Activated T-cell treated with anti-CD3 and anti-CD28 coated beads, Interleukin-2, amount 50 U/mL, for 24 hours (primary cell): ENCODE measurements at places on chromosomes 3 and 15.

GRCh38 chr3:10116138-10116460, 624 bp downstream of the BRK1 start:
- H3K4me1 ChIP-seq, result peaks cover 39% of the 10 kb centered on the region
- no peak for DNase-seq
- H3K4me3 ChIP-seq, result peak overlapping the region; percentile 98
- peaks cover 54% of the 10 kb centered on the region for H3K36me3 ChIP-seq

GRCh38 chr15:70762469-70763119, 764 bp downstream of the UACA start:
- H3K27me3 ChIP-seq, result peaks cover 56% of the 10 kb centered on the region
- H3K36me3 ChIP-seq, result no peaks in the 10 kb centered on the region
- peaks cover 14% of the 10 kb centered on the region for H3K4me1 ChIP-seq
- H3K4me3 ChIP-seq, result peak overlapping the region; percentile 76

DNA sequence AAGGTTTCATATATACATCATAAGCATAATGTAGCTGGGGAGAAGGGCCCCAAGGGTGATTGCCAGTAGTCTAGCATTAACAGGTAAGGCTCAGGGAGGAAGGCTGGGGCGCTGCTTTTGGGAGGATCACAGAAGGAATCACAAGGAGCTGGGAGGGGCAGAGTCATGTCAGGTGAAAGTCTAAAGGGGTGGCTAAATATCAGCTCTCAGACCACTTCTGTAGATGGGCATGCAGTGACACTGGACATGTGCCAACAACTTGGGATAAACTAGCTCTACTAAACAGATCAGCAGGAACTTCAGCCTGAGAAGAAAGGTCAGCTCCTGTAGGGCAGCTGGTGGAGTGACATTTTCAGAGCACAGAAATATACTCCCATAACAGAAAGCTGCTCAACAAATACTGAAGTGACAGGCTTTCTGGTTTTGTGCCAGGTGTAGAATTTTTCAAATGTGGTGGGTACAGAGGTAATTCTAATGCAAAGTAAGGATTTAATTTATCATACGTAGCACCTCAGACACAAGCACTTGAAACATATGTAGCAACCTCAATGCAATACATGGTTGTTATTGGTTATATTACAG, 79.4 kb downstream of the PEX5L start:
- no peak overlapping the region for H3K27ac ChIP-seq
- H3K4me1 ChIP-seq, result peaks cover 11% of the 10 kb centered on the region
- peaks cover 32% of the 10 kb centered on the region for H3K27me3 ChIP-seq

DNA sequence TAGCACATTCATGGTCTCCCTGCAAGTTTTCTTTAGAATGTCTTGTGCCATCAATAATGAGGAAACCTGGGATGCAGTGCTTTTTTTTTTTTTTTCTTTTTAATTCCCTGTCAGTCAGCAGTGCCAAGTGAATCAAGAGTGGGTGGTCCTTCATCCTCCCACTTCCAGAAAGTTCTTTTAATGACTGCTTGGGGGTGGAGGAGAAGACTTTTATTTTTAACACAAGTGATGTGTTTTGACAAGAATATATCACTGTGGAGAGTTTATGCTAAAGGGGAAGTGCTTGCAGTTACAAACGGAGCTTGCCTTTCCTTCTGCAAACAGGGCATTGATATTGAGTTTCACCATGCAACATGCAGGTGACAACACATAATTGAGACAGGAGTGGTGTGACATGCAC, 69.7 kb downstream of the CACNA2D3 start:
- no peak overlapping the region for H3K4me3 ChIP-seq
- H3K27ac ChIP-seq, result no peak overlapping the region
- H3K27me3 ChIP-seq, result no peaks in the 10 kb centered on the region
- H3K36me3 ChIP-seq, result no peaks in the 10 kb centered on the region
- DNase-seq, result no peak

GRCh38 chr15:43516185-43516584, 1.2 kb upstream of the MAP1A start:
- DNase-seq, result no peak
- H3K4me1 ChIP-seq, result peaks cover 40% of the 10 kb centered on the region
- no peaks in the 10 kb centered on the region for H3K36me3 ChIP-seq
- peaks cover 33% of the 10 kb centered on the region for H3K27me3 ChIP-seq

- H3K36me3 ChIP-seq, result no peaks in the 10 kb centered on the region
- H3K27ac ChIP-seq, result no peak overlapping the region
- no peaks in the 10 kb centered on the region for H3K27me3 ChIP-seq
- no peak for DNase-seq
- H3K4me3 ChIP-seq, result no peak overlapping the region
- H3K4me1 ChIP-seq, result no peaks in the 10 kb centered on the region
These were observed 12.5 kb downstream of the ARPP21 start for GRCh38 chr3:35651851-35652250.

GRCh38 chr3:31077021-31077601, 182.7 kb upstream of the GADL1 start:
- peak; percentile 49 for DNase-seq
- peaks cover 28% of the 10 kb centered on the region for H3K4me1 ChIP-seq
- no peak overlapping the region for H3K4me3 ChIP-seq
- no peaks in the 10 kb centered on the region for H3K36me3 ChIP-seq
- peak overlapping the region; percentile 82 for H3K27ac ChIP-seq

DNA sequence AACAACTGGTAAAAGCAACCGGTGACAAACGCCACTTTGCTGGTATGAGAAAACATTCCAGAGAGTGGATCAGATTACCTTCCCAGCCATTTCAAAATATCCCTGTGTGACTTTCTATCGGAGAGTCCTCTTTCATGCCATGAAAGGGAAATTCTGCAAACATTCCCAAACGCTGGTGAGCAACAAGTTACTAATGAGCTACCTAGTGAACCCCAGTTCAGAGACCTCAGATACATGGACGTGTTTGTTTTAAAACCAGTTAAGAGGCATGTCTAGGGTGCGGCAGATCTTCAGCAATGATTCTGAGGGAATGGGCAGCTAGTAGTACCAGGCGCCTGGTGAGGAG, 418.2 kb upstream of the NR2F2 start:
- no peak overlapping the region for H3K27ac ChIP-seq
- no peak overlapping the region for H3K4me3 ChIP-seq
- DNase-seq, result no peak
- no peaks in the 10 kb centered on the region for H3K4me1 ChIP-seq
- H3K27me3 ChIP-seq, result no peaks in the 10 kb centered on the region

DNA sequence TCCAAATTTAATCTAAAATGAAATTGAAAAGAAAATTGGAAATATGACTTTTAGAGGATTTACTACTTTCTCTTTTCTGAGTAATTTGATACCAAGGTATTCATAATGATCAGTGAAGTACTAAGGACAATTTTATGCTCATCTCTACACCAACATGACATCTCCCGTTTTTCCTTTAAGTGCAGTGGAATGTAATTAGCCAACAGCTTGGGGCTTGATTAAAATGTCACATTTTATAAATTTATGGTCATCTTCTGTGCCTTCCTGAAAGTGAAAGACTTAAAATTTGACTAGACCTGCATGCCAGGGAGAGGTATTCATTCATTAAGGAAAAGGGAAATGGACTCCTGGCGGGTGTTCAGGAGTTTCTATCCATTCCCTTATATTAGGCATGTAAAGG, 228.2 kb upstream of the CNTN3 start:
- H3K4me3 ChIP-seq, result no peak overlapping the region
- H3K36me3 ChIP-seq, result no peaks in the 10 kb centered on the region
- no peaks in the 10 kb centered on the region for H3K4me1 ChIP-seq
- H3K27me3 ChIP-seq, result no peaks in the 10 kb centered on the region
- DNase-seq, result no peak

GRCh38 chr3:29281344-29282241, 722 bp downstream of the RBMS3 start:
- H3K27ac ChIP-seq, result peak overlapping the region; percentile 48
- H3K4me3 ChIP-seq, result peak overlapping the region; percentile 78
- no peak for DNase-seq
- H3K36me3 ChIP-seq, result no peaks in the 10 kb centered on the region

DNA sequence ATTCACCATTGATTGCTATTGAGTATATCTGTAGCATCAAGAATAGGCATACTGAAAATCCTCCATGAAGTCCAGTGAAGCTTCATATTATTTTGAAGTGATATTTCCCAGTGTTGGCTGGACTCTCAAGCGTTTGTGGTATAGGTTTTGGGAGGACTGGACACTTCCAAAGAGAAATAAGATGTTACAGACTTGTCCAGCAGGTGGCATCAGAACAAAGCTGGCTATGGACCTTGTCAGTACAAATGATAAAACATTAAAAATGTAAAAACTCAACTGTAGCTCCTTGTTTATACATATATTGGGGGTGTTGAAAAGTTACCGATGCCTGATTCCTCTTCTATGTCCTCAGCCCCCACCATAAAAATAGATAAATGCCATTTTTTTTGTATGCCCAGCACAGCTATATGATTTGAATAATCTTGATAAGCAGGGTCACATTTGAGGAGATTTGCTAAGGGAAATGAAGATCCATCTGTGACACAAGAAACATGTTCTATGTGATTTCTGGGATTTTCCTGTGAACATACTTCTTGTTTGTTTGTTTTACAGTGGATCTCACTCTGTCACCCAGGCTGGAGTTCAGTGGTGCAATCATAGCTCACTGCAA, 54.5 kb upstream of the GOLGA6B start:
- no peaks in the 10 kb centered on the region for H3K36me3 ChIP-seq
- no peaks in the 10 kb centered on the region for H3K27me3 ChIP-seq
- DNase-seq, result no peak
- H3K4me1 ChIP-seq, result no peaks in the 10 kb centered on the region
- H3K27ac ChIP-seq, result no peak overlapping the region

DNA sequence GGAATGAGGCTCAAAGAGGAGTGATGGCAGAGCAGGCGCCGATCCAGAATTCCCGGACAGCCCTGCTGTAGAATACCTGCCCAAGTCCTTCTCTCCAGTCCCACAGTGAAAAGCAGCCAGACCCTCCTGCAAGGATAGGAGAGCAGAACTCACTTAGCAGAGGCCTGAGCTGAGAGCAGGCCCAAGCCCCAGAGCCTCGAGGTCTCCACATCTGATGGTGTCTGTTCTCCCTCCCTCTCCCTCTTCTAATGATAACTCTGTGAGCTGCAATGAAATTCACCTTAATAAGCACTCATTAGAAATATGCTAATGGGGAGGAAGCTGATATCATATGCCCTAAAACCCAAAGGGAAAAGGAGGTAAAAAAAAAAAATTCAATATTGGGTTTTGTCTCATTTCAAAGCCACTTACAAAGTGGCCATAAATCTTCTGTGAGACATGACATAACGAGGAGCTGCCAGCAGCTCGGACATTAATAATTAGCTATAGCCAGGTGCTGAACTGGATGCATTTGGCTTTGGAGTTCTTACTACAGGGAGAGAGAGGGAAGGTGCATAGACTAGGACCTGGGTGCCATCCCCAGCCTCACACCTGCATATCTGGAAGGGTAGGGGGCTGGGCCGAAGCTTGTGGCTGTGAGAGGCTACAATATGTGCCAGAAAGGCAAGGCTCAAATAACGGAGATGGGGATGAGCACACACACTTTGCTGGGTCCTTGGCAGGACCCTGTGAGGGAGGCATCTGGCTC, 108.4 kb downstream of the MEGF11 start:
- no peak overlapping the region for H3K4me3 ChIP-seq
- no peaks in the 10 kb centered on the region for H3K36me3 ChIP-seq
- H3K27me3 ChIP-seq, result no peaks in the 10 kb centered on the region

DNA sequence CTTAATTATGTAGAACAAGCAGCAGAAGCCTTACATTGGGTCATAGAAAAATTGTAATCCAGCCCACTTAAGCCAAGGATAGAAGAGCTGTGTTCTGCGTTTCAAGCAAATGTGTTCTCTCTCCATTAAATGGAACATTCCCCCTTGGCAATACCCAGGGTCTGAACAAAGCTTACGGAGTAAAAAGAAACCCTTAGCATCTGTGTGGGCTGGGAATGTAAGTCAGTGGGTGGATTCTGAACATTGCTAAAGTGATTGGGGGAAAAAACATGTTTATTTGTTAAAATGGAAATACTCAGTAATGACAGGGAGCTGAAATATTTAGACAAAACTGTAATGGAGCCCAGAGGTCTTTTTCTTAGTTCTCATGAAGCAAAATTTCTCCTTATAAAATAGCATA, 147.4 kb downstream of the DUT start:
- H3K4me3 ChIP-seq, result no peak overlapping the region
- H3K4me1 ChIP-seq, result no peaks in the 10 kb centered on the region
- no peak overlapping the region for H3K27ac ChIP-seq
- H3K36me3 ChIP-seq, result no peaks in the 10 kb centered on the region
- H3K27me3 ChIP-seq, result no peaks in the 10 kb centered on the region
- DNase-seq, result no peak

GRCh38 chr3:56939834-56940233, 120.6 kb upstream of the SPATA12 start:
- H3K27me3 ChIP-seq, result no peaks in the 10 kb centered on the region
- H3K36me3 ChIP-seq, result no peaks in the 10 kb centered on the region
- DNase-seq, result no peak
- H3K4me1 ChIP-seq, result peaks cover 34% of the 10 kb centered on the region
- H3K27ac ChIP-seq, result no peak overlapping the region
- no peak overlapping the region for H3K4me3 ChIP-seq

GRCh38 chr15:35533130-35534110, 12.5 kb downstream of the DPH6 start:
- DNase-seq, result no peak
- no peaks in the 10 kb centered on the region for H3K27me3 ChIP-seq
- H3K27ac ChIP-seq, result no peak overlapping the region
- peaks cover 66% of the 10 kb centered on the region for H3K36me3 ChIP-seq
- H3K4me3 ChIP-seq, result no peak overlapping the region
- peaks cover 11% of the 10 kb centered on the region for H3K4me1 ChIP-seq

DNA sequence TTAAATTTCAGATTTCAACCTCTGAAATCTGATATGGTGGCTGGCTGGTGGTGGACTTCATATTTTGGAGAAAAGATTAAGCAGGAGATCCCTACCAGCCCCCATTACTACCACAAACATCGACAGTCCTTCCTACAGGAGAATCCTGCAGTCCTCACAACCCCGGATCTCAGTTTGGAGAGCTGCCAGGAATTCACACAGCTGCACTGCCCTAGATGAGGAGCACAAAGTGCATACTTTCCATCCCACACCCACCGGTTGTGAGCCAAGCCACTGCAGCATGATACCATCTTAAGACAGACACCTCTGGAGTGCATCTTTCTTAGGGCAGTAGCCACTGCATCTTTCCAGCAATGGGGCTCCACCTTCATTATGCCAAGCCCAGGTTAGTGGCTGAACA, 185.5 kb upstream of the GPR149 start:
- no peak overlapping the region for H3K4me3 ChIP-seq
- no peak overlapping the region for H3K27ac ChIP-seq
- no peaks in the 10 kb centered on the region for H3K27me3 ChIP-seq
- DNase-seq, result no peak

DNA sequence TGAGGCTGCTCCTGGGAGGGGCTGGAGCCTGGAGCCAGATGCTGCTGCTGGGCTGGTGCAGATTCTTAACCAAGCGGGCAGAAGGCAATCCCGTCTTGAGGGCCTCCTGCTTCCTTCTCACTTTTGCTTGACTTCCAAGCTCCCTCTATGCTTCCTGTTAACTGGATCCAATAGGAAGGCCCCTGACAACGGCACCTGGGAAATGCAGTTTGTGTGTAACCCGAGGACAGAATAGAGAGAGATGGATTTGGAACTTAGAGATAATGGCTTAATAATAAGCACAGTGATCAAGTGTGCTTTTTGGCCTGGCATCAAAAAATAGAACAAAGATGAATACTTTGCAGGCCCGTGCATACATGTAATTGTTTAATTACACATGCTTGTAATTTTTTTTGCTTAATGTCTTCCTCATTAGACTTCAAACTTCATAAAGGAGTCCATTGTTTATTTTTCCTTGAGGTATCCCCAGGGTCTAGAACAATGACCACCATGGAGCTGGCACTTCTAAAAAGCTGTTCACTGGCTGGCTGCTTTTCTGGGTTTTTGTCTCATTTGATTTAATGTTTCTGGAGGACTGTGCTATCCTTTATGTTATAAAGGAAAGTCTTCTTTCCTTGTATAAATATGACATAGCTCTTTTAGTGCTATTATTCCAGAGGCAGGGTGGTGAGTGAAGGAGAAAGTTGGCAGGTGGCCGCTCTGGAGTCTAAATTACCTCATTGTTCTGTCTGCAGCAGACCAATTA, 63.3 kb upstream of the MITF start:
- peaks cover 7% of the 10 kb centered on the region for H3K27me3 ChIP-seq
- no peaks in the 10 kb centered on the region for H3K4me1 ChIP-seq
- H3K36me3 ChIP-seq, result no peaks in the 10 kb centered on the region
- no peak overlapping the region for H3K4me3 ChIP-seq
